ENCODE measurements at places on chromosomes 3 and 15.

GRCh38 chr15:39298271-39298962, 282.5 kb upstream of the THBS1 start:
- no peak for DNase-seq

DNA sequence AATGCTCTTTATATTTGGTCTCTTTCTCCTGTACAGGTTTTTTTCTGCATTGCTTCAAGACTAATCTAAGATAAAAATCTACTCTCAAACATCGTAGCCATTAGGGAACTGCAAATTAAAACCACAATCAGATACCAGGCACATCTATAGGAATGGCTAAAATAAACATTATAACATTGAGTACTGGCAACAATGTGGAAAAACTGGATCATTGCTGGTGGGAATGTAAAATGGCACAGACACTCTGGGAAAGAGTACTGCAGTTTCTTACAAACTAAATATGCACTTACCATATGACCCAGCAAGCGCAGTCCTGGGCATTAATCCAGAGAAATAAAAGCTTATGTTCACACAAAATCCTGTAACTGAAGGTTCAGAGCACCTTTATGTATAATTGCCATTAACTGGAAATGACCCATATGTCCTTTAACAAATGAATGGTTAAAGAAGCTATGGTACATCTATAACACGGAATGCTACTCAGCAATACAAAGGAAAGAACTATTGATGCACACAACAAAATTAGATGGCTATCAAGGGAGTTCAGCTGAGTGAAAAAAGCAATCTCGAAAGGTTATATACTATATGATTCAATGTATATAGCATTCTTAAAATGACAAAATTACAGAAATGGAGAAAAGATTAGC, 6.3 kb downstream of the ABCC5 start:
- no peak for DNase-seq

DNA sequence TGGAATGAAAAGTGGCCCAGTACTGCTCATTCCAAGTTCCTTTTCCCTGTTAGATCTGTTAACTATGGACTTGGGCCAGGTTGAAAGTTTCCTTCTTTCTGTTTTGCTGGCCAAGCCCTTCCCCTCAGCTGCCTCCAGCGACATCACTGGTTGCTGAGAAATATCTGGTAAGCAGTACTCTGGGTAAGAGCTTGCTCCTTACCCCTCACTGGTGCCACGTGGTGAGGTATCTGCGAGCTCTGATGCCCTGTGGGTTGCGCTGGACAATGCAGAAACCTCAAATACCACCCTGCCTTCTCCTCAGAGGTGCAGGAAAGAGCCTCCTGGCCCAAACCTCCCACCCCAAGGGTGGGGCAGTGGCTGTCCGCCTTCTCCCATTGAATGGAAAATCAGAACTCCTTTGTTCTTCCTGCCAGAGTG, 42.9 kb upstream of the APH1B start:
- no peak for DNase-seq

GRCh38 chr15:76116138-76116885, 56.5 kb downstream of the TMEM266 start:
- DNase-seq, result no peak

- DNase-seq, result no peak
Observed at GRCh38 chr3:131540143-131540542, 37.4 kb upstream of the MRPL3 start.

- DNase-seq, result no peak
Observed at GRCh38 chr3:138686771-138687221, 78.2 kb downstream of the FAIM start.

GRCh38 chr3:94961423-94962100, 898.7 kb downstream of the NSUN3 start:
- no peak for DNase-seq

- peak; percentile 53 for DNase-seq
Observed at GRCh38 chr3:197599089-197599765, 43.5 kb upstream of the BDH1 start.

GRCh38 chr3:78875851-78876250, 891.9 kb downstream of the ROBO1 start:
- DNase-seq, result no peak

DNA sequence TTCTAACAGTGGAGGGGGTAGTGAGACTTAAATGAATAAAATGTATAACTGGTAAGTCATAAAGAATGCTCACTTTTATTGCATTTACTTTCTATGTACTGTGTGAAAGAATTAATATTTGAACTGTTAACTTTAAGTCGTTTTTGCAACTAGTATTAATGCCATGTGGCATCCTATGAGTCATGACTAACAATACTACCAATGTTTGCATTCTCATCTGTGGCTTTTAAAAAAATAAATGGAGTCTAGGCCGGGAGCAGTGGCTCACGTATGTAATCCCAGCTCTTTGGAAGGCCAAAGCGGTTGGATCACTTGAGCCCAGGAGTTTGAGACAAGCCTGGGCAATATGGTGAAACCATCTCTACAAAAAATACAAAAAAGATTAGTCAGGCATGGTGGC, 5.2 kb downstream of the C3orf49 start:
- DNase-seq, result no peak

DNA sequence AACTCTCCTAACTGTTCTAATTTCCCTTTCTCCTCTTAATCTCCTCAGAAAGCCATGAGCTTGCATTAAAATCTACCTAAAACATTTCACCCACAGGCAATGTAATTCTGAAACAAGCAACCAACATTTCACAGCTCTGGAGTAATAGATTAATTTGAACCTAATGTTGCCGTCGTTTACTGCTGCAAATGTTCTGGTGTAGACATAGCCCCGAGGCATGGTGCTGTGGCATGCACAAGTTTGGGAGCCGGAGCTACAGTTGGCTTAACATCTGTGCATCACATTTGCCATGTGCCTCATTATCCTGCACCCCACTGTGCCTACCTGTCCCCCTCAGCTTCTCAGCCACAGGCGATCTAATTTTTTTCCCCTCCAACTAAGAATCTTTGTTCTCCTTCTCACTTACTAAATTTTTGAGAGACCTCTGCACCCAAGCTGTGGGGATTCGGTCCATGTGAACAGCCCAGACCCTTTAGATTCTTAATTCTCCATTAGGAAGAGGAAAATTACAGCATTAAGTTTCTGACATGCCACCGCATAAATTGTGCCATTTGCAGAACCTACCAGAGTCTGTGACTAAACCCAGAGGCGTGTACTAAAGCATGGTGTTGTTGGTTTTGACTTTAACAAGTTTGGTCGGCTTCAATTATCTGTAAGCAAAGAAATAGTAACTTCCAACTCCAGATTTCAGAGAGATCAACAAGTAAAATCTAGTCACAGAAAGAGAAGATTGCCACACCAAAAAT, 419.2 kb downstream of the MECOM start:
- DNase-seq, result no peak

GRCh38 chr15:56168394-56168793, 75.3 kb downstream of the RFX7 start:
- no peak for DNase-seq

DNA sequence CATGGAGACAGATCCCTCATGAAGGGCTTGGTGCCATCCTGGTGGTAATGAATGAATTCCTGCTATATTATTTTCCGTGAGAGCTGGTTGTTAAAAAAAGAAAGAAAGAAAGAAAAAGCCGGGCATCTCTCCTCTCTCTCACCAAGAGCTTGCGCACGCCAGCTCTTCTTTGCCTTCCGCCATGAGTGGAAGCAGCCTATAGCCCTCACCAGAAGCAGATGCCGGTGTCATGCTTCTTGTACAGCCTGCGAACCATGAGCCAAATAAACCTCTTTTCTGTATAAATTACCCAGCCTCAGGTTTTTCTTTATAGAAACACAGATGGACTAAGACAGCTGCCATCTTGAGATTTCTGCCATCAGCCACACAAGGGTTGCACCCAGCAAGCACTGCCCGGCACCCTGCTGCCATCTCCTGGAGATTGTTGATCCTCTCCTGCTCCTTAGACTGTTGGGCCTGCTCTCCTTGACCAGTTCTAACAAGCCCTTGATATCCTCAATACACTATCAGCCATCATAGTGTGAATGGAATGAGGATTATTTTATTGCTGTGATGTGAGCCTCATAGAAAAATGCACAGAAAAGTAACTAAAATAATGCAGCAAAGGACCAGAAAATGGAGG, 3.5 kb upstream of the AHSG start:
- no peak for DNase-seq

DNA sequence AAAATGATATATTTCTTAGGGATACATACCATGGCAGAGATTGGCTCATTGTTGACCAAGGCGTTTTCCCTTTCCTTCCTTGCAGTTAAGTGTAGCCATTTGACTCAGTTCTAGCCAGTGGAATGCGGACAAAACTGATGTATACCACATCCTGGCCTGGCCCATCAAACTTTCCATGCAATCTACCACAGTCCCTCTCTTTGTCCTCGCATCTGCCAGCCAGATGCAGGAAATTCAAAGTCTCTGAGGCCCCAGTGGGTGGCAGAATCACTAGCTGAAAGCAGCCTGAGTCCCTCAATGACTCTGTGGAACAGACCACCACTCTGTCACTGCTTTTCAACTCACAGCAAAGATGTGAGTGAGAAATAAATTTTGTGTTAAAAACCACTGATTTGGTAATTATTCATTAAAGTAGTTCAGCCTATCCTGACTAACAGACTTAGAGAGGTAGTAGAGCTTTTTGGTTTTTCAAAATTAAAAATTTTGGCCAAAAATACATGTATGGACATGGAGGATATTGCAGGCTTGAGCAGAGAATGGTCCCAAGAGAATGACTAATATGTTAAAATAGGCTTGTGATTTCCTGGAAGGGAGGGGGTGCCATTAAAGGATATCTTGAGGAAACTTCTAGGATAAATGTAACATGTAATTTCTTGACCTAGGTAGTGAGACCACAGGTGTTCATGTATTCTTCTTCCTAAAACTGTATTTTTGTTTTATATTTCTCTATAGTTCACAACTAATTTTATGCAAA, 10.9 kb downstream of the LRRFIP2 start:
- DNase-seq, result no peak

- no peak for DNase-seq
Observed at GRCh38 chr3:154243353-154243752, 80.9 kb downstream of the DHX36 start.

DNA sequence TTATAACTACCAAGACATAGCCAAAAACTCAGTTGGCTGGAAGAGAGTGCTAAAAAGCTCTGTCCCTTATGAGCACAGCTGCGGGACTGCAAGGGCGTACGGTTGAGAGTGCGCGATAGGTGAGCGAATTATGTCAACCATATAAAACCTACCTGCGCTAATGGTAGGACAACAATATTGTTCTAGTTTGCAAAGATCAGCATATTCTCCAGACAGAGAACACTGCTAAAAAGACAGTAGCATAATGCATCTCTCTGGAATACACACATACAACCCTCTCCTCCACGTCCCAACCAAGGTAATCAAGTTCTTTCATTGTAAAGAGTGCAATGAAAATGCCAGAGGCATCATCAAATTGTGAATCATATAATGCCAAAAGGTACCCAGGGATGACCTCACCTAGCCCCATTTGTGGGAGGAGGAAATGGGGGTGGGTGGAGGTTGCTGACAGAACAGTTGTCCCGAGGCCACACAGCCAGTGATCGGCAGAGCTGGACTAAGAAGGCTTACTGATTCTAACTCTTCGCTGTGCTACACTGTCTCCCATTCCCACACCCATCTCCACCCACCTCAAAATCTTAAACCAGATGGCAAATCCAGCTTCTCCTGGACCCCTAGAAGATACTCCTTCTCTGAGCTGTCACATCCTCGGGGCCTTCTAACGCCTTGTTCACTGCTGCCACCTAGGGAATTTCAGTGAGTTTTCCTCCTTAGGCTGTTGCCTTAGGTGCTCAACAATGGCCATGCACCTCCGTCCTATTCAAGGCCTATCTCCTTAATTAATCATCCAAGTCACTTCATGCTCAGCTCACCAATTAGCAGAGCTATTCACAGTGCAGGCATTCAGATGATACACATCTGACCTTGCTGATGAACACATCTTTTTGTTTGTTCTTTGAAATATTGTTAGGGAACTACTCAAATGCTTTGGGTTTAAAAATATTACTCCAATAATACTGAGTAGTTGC, 60.7 kb downstream of the RPL22L1 start:
- no peak for DNase-seq

DNA sequence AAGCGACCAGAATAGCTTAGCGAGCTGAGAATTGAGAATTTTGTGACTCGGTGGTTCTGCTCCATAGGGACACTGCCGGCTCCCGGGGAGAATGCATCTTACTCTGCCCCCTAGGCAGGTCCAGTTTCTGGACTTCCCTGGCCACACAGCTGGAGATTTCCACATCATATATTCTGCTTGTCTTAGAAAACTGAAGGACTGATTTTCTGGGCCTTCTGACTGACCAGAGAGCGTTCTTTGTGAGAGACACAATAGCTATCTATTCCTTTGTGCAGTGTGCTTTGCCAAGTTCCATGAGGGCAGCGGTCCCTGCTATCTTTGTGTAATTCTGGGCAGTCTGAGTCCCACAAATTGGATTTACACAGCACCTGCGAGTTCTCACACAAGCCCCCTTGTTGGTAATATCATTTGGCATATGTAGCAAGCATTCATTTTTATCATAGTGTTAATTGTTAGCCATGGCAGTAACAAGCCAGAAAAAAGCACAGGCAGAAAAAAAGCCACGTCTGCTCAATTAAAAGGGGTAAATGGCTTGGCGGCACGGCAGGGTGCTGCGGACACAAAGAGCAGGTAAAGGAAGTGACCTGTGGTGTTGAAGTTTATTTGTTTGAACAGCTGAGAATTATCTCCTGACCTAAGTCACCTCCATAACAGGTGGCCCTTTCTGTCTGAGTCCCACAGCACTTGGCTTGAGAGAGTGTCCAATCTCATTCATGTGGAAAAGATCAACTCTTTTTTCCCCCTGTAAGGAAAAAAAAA, 688.7 kb downstream of the TUSC7 start:
- DNase-seq, result no peak

GRCh38 chr3:69748503-69748902, 9.2 kb downstream of the MITF start:
- no peak for DNase-seq

- no peak for DNase-seq
Observed at GRCh38 chr15:68034081-68034480, 20.0 kb upstream of the PIAS1 start.

GRCh38 chr15:34010921-34011320, 28.1 kb downstream of the AVEN start:
- DNase-seq, result no peak

DNA sequence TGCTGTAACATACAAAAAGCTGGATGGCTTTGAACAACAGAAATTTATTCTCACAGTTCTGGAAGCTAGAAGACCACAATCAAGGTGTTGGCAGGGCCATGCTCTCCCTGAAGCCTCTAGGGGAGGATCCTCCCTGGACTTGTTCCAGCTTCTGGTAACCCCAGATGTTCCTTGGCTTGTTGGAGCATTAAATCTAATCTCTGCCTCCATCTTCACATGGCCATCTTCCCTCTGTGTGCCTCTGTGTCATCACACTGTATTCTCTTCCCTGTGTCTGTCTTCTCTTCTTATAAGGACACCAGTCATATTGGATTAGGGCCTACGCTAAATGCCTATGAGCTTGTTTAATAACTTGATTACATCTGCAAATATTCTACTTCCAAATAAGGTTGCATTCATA, 109.5 kb downstream of the STAG1 start:
- no peak for DNase-seq

GRCh38 chr3:43852066-43852465, 161.3 kb downstream of the ABHD5 start:
- no peak for DNase-seq

Measured in activated T-helper 9 cell treated with anti-CD3 and anti-CD28 coated beads, Interleukin-2, amount 50 U/mL, for 16 hours (primary cell).